Foreskin keratinocyte (primary cell): ENCODE measurements at places on chromosomes 6 and 20.

DNA sequence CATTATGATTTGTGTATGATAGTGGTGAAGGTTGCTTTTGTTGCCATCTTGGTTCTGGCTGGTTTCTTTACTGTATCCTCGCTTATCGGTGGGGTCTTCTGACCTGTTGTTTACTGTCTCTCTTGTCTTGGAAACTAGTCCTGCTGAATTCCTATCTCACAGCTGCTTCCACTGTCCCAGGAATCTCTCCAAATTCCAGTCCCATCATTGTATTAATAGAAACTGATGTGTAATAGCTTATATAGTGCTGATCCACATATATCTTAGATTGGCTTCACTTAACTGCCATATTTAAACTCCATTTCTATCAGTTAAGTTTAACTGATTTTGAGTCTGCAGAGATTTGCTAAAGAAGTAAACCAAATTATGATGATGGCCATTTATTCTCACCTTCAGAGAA, 5.9 kb downstream of the GTF2H5 start:
- no peak for DNase-seq

DNA sequence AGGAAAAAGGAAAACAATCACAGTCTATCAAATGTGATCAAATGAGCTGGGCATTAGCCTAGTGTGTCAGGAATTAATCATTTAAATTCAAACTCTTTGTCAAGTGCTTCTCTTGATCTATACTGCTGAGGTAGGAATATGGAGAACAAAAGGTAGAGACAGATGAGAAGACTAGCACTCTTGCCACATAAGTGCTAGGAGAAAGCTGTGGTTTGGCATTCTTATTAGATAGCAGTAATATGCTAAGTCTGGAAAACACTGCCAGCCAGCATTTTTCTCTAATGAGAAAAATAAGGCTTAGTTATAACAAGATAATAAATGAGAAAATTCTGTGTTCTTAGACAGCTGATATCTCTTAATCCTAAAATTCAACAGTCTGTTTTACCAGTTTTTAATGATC, 38.9 kb downstream of the ORC3 start:
- DNase-seq, result no peak

GRCh38 chr20:5122873-5123260, 3.1 kb upstream of the PCNA start:
- no peak for DNase-seq

- no peak for DNase-seq
These were observed 35.9 kb upstream of the CST7 start for GRCh38 chr20:24913076-24913628.

GRCh38 chr6:101312652-101313051, 80.9 kb upstream of the GRIK2 start:
- DNase-seq, result no peak

- no peak for DNase-seq
These were observed 112.0 kb downstream of the ISM1 start for GRCh38 chr20:13333036-13333435.

GRCh38 chr20:36499723-36500501, 41.4 kb upstream of the MYL9 start:
- no peak for DNase-seq

DNA sequence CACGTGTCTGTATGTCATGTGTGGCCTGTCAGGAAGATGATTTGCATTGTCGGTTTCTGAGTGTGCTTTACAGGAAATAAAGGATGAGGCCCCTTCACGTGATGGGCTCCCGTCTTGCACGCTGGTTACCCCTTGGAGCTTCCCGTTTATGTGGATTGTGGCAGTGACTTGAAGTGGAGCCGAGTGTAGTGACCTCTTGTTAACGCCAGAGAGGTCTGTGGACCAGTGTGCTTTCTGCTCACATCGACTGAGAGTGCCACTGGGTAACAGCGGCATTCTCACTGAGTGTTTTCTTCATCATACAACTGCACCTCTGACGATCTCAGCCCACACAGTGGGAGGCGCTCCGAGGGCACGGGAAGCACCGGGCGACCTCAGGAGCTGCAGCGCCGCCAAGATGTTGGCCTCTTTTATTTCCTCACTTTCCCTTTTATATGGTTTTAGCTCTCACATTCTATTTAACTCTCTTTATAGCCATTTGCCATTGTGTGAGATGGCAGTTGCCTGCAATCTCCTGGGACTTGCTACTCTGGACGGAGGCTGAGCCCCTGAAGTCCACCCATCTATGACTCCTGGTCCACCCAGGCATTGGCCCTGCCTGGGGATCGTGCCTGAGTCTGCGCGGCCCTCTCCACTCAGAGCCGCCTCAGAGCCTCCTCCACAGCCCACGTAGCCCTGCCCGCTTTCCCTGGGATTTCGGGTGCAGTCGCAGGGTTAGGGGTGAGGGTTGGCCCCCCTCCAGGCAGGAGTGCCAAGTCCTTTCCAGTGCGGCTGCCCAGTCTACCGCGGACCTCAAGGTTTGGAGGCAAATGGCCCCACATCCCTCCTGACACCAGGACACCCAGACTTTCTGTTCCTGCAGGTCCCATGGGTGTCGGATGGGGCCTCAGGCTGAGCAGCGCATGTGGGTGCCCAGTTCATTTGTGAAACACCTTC, 238.9 kb downstream of the ERMARD start:
- no peak for DNase-seq

DNA sequence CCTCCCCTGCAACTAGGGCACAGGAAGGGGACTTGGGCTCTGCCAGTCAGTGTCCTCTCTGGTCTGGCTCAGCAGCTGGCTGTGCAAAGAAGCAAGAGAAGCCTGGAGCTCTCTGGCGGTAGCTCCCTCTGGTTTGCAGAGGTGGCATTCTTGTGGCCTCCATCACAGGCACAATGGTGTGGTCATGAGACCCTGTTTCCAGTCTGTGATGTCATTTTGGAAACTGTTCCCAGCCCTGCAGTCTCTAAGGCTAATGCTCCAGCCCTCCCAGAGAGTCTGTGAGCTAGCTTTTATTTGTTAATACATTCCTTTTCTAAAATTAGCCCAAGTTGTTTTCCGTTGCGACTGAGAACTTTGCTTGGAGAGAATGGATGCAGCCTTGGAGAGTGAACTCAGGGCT, 69.5 kb upstream of the FOXQ1 start:
- no peak for DNase-seq

DNA sequence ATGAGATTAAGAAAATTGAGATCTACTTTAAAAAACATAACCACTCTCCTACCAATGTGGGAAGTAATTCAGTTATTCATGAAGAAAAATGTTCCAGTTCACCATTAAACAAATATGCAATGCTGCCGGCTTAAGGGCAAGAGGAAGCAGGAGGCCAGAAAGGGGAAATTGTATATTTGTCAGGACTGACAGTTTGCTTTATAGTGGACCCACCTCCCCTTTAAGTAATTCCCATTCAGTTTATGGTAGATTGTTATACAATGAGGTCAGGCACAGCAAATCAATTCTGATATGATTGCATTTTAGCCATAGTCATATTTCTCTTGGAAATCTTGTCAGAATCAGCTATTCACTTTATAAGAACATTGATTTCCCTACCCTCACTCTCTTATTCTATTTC, 547.8 kb downstream of the FRK start:
- no peak for DNase-seq

GRCh38 chr6:33249732-33250630, 21.7 kb downstream of the VPS52 start:
- peak; percentile 73 for DNase-seq

DNA sequence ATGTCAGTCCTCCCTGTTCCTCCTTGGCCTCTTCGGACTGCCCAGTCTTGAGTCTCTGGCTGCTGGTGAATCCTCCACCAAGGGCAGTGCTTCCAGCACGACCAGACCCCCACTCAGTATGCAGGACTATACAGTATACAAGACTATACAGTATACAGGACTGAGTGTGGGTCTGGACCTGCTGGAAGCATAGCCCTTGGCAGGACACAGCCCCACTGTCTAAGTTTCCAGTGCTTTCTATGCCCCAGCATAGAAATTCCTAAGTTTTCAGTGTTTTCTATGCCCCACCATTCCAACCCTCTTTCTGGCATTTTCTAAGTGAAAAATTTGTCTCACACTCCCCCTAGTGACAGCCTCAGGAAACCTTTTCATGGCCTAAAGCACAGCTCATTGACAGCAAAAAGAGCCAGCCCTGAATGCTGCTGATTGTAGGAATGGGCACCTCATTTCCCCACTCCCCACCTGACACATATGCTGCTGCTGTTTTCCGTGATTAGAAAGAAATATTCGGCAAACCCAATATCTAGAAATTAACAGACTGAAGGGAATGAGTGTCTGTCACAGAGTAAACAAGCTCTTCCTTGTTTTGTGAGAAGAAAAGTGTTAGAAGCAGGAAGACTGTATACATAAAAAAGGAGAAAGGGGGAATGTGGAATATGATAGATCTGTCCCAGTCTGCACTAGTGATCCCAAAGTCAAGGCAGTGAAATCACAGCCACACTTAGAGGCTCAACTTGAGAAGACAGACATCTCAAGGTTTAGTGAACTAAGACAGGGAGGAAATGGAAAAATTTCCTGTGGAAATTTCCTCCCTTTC, 206.9 kb downstream of the IBTK start:
- DNase-seq, result peak; percentile 15

GRCh38 chr6:70857387-70858077, 99.3 kb downstream of the B3GAT2 start:
- no peak for DNase-seq

- peak; percentile 39 for DNase-seq
These were observed 284.6 kb upstream of the FOXQ1 start for GRCh38 chr6:1027109-1027794.
